ENCODE measurements at places on chromosomes 2 and 18. TPM values are rescaled to one million over a fixed set of nuclear protein-coding genes. Genes with fewer than 3 reads are reported as not detected.

CD8B2 gene
- total RNA-seq: not detected

C2orf42 gene
- total RNA-seq: 10.8 TPM

ELOA2 gene
- total RNA-seq: not detected

CNGA3 gene
- total RNA-seq: not detected

KCNG2 gene
- total RNA-seq: not detected

ABCA12 gene
- 0.05 TPM for total RNA-seq

CAVIN2 gene
- not detected for total RNA-seq

PRR30 gene
- total RNA-seq: not detected

HNMT gene
- total RNA-seq: 18.0 TPM

CRYGC gene
- not detected for total RNA-seq

DNA sequence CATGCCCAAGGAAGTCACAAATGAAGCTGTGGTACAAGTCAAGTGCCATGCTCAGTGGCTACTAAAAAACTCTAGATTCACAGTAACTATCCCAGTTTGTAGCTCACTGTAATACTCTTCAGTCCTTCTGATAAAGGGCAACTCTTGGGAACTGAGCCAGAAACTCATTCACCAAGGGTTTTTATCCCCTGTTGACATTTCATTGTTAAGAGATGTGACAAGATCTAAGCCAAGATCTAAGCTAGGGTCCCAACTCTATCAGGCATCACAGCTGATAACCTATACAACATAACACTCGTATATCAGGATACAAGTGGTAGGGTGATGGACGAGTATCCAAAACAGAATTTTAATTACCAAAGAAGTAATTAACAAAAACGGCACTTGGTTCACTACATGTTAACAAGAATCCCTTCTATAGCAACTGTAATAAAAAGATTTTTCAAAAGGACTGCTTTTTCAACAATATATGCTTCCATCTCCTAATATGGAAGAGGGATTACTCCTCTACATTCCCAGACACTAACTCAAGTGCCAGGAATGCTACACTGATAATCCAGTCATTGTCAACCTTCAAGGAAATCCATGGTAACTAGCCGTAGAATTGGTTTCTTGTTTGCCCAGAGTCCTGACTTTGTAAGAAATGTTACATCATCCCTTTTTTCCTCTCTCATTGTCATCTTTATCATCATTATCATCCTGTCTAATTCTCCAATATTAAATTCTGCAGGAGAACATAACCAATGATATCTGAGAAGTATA lies 111.7 kb downstream of the CDH2 start:
- peak overlapping the region; percentile 86 for H3K27ac ChIP-seq
- peaks cover 19% of the 10 kb centered on the region for H3K4me1 ChIP-seq
- DNase-seq: no peak
- peak overlapping the region; percentile 83 for H3K4me3 ChIP-seq

DNA sequence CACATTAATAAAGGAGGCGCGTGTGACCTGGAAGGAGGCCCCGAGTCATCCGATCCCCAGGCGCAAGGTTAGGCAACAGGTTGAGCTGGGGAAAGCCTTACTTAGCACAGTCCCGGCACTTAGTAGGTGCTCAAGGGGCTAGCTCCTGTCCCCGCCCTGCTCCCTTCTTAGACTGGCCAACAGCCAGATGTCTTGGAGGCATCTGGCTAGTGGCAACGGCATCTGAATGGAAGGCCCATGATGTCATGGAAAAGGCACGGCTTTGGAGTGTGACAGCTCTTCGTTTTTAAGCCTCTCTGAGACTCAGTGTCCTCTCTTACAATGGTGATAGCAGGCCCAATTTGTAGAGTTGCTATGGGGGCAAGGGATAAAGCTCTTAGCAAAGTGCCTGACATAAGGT lies 258.3 kb downstream of the CYRIA start:
- no peaks in the 10 kb centered on the region for H3K36me3 ChIP-seq
- H3K4me3 ChIP-seq: no peak overlapping the region
- no peaks in the 10 kb centered on the region for H3K27me3 ChIP-seq

- H3K4me1 ChIP-seq: no peaks in the 10 kb centered on the region
- H3K27ac ChIP-seq: no peak overlapping the region
- H3K36me3 ChIP-seq: no peaks in the 10 kb centered on the region
- DNase-seq: no peak
- H3K27me3 ChIP-seq: no peaks in the 10 kb centered on the region
- H3K4me3 ChIP-seq: no peak overlapping the region
Measured at GRCh38 chr2:65142515-65142914, 12.6 kb upstream of the RAB1A start.

- no peak overlapping the region for H3K27ac ChIP-seq
- no peaks in the 10 kb centered on the region for H3K27me3 ChIP-seq
- peaks cover 18% of the 10 kb centered on the region for H3K36me3 ChIP-seq
- no peaks in the 10 kb centered on the region for H3K4me1 ChIP-seq
- no peak overlapping the region for H3K4me3 ChIP-seq
Measured at GRCh38 chr2:11647834-11648600, 22.0 kb downstream of the NTSR2 start.

DNA sequence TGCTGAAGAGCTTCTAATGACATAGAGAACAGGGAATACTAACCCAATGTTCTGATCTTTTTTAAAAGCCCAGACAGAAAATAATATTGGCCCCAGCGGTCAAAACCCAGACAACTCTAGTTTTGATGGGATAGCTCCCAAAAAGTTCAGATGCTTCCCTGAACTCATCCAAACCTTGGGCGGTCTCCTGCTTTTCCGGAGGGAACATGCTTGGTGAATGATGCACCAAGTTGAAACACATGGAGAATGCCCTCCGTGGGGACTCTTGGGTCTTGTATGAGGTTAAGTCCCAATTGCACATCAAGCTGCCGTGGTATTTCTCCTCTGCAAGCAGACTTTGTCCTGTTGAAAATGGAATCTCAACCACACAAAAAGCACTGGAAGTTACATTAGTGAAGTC lies 120.7 kb upstream of the CTAGE1 start:
- H3K27ac ChIP-seq: no peak overlapping the region
- H3K36me3 ChIP-seq: no peaks in the 10 kb centered on the region
- DNase-seq: no peak
- no peaks in the 10 kb centered on the region for H3K4me1 ChIP-seq

GRCh38 chr2:77488141-77488540 lies 34.0 kb downstream of the LRRTM4 start:
- DNase-seq: no peak
- no peaks in the 10 kb centered on the region for H3K36me3 ChIP-seq
- H3K4me1 ChIP-seq: no peaks in the 10 kb centered on the region

- no peak for DNase-seq
- H3K27ac ChIP-seq: no peak overlapping the region
- H3K27me3 ChIP-seq: no peaks in the 10 kb centered on the region
- no peaks in the 10 kb centered on the region for H3K36me3 ChIP-seq
- peaks cover 2% of the 10 kb centered on the region for H3K4me1 ChIP-seq
Measured at GRCh38 chr2:223467196-223467595, 135.0 kb downstream of the SCG2 start.

DNA sequence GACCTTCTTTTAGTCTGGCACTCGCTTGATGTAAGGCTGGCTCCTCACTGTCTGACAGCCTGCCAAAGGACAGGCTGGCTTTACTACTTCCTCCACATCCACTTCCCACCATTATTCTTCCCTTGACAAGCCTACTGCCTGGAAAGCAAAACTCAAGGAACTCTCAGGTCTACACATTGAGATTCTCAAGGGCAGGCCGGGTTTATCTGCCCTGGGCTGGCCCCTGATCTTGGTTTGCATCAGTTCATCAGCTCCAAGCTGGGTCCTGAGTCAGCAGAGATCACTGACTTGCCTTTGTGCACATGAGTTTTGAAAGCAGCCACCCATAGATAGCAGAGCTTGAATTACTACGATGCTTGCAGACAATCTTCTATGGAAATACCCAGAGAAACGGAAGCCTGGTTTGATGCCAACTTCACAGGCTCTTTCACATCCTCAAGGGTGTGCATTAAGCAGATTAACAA lies 53.9 kb downstream of the KCTD18 start:
- DNase-seq: no peak
- no peaks in the 10 kb centered on the region for H3K4me1 ChIP-seq
- H3K4me3 ChIP-seq: no peak overlapping the region
- H3K27ac ChIP-seq: no peak overlapping the region
- H3K27me3 ChIP-seq: no peaks in the 10 kb centered on the region

GRCh38 chr2:52395912-52396311 lies 1364.0 kb upstream of the NRXN1 start:
- H3K27ac ChIP-seq: no peak overlapping the region
- H3K36me3 ChIP-seq: no peaks in the 10 kb centered on the region
- H3K4me1 ChIP-seq: no peaks in the 10 kb centered on the region
- no peak overlapping the region for H3K4me3 ChIP-seq

GRCh38 chr2:121429927-121430520 lies 100.7 kb upstream of the RNU4ATAC start:
- no peak overlapping the region for H3K4me3 ChIP-seq
- H3K36me3 ChIP-seq: peaks cover 34% of the 10 kb centered on the region
- no peak for DNase-seq

DNA sequence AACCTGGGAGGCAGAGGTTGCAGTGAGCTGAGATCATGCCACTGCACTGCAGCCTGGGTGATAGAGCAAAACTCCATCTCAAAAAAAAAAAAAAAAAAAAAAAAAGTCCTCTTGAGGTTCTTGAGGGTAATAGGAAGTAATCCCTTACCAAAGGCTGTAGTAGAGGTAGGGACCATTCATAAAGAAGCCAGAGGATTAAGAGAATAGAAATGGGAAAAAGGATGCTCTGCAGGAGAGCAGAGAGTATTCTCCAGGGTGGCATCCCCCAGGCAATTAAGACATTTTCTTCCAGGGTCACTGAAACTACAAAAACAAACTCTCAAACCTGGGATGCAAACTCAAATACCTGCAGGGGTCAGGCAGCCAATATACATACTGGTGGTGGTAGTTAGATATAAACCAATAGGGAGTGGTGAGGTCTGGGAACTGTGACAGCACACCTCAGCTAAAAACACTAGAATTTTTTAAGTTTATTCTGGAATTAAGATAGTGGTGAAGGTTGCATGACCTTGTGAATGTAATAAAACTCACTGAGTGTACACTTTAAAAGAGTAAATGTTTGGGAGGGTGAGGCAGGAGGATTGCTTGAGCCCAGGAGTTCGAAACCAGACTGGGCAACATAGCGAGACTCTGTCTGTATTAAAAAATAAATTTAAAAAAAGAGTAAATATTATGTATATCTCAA lies 24.7 kb downstream of the RAPH1 start:
- no peak for DNase-seq
- H3K4me3 ChIP-seq: no peak overlapping the region
- no peaks in the 10 kb centered on the region for H3K36me3 ChIP-seq
- H3K27me3 ChIP-seq: no peaks in the 10 kb centered on the region
- no peak overlapping the region for H3K27ac ChIP-seq

- H3K27ac ChIP-seq: no peak overlapping the region
- no peaks in the 10 kb centered on the region for H3K27me3 ChIP-seq
- H3K4me3 ChIP-seq: no peak overlapping the region
- peaks cover 7% of the 10 kb centered on the region for H3K4me1 ChIP-seq
Measured at GRCh38 chr2:69180227-69180626, 167.2 kb downstream of the ANTXR1 start.

Data from endodermal cell (in vitro differentiated cells).